ENCODE measurements at places on chromosomes 7 and 10.

GRCh38 chr7:19463581-19463980, 245.3 kb downstream of the POLR1F start:
- H3K27me3 ChIP-seq, result no peaks in the 10 kb centered on the region
- H3K27ac ChIP-seq, result no peak overlapping the region
- no peak for DNase-seq
- no peaks in the 10 kb centered on the region for H3K4me1 ChIP-seq

GRCh38 chr7:48337012-48337621, 165.9 kb downstream of the ABCA13 start:
- no peaks in the 10 kb centered on the region for H3K4me1 ChIP-seq
- H3K36me3 ChIP-seq, result peaks cover 4% of the 10 kb centered on the region
- H3K27ac ChIP-seq, result no peak overlapping the region
- no peaks in the 10 kb centered on the region for H3K27me3 ChIP-seq
- no peak overlapping the region for H3K4me3 ChIP-seq

DNA sequence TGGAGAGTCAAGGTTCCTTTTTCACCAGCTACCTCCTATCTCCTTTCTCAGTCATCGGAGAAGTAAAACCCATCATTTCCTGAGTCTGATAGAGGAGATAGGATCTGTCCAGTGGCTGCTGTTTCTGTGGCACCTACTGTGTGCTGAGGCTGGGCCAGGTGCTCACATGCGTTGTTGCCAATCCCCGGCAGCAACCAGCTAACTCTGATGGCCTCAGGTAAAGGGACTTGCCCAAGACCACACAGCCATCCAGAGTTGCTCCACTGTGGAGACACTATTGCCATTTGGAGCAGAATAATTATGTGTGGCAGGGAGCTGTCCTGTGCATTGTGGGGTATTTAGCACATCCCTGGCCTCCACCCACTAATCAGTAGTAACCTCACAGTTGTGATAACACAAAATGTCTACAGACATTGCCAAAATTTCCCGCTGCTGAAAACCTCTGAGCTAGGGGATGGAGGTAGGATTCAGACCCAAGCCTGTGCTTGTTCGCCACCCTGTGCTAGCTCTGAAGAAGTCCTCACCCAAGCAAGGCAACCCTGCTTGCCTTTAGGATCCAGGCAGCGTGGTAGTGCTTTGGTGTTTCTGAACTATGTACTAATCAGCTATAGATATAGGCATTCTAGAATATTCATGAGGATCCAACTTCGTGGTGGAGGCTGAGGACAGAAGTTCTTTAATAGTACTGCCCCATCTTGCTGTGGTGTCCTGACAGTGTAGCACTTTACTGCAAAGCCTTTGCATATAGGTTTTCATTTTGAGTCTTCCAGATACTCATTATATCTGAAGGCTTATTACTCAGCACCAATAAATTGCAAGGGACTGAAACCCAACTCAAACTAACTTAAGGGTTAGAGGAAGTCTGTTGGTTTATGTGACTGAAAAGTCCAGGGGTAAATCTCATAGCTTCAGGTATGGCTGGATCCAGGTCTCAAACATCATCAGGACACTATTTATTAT, 164.6 kb downstream of the GRK5 start:
- no peaks in the 10 kb centered on the region for H3K36me3 ChIP-seq
- H3K27ac ChIP-seq, result peak overlapping the region; percentile 74
- no peak for DNase-seq
- no peak overlapping the region for H3K4me3 ChIP-seq
- peaks cover 58% of the 10 kb centered on the region for H3K4me1 ChIP-seq

- DNase-seq, result no peak
- no peak overlapping the region for H3K27ac ChIP-seq
- no peak overlapping the region for H3K4me3 ChIP-seq
- no peaks in the 10 kb centered on the region for H3K36me3 ChIP-seq
- H3K4me1 ChIP-seq, result no peaks in the 10 kb centered on the region
- no peaks in the 10 kb centered on the region for H3K27me3 ChIP-seq
Observed at GRCh38 chr10:35940141-35941041, 298.3 kb upstream of the FZD8 start.

DNA sequence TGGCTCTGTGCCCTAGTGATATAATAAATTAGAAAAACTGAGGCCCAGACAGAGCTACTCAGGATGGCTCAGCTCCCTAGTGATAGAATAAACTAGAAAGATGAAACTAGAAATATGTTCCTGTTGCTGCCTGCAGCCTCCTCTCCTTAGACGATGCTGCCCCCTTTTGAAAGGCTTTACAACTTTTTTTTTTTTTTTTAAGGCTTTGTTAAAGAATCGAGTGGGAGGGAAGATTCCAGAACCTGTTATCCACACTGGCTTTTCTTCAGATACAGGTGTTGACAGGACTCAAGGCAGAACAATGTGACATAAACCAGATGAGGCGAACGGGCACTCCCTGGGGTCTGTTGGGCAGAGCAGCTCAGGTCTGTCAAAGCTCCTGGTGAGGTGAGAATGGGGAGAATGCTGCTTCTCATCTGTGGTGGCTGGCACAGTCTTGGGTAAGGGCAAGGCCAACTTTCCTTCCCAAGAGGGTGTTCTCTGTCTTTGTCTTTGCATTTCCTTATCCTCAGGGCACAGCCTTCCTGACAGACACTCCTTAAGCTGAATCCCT, 175.1 kb downstream of the COBL start:
- no peaks in the 10 kb centered on the region for H3K36me3 ChIP-seq
- H3K4me3 ChIP-seq, result no peak overlapping the region
- H3K27ac ChIP-seq, result no peak overlapping the region
- H3K27me3 ChIP-seq, result no peaks in the 10 kb centered on the region

DNA sequence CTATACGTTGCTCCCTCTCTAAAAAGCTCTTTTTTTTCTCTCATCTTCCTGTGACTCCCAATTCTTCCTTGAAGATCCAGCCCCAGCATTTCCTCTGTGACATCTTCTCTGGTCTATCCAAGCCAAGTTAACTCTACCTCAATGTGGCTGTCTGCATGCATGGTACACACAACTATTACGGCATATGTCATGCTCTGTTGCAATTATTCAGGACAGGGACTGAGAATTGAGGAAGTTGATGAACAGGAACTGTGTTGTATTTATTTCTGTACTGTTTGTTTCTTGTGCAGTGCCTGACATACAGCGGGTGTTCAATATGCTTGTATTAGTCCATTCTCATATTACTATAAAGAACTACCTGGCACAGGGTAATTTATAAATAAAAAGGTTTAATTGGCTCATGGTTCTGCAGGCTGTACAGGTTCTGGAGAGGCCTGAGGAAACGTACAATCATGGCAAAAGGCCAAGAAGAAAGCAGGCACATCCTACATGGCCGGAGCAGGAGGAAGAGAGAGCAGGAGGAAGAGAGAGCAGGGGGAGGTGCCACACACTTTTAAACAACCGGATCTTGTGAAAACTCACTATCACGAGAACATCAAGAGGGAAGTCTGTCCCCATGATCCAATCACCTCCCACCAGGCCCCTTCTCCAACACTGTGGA, 6.3 kb downstream of the TRPV5 start:
- H3K36me3 ChIP-seq, result no peaks in the 10 kb centered on the region
- no peak overlapping the region for H3K4me3 ChIP-seq
- peak overlapping the region; percentile 14 for H3K27ac ChIP-seq
- H3K27me3 ChIP-seq, result no peaks in the 10 kb centered on the region

- H3K36me3 ChIP-seq, result no peaks in the 10 kb centered on the region
- H3K4me1 ChIP-seq, result peaks cover 43% of the 10 kb centered on the region
- H3K27ac ChIP-seq, result peak overlapping the region; percentile 62
- H3K4me3 ChIP-seq, result no peak overlapping the region
- DNase-seq, result no peak
- no peaks in the 10 kb centered on the region for H3K27me3 ChIP-seq
Observed at GRCh38 chr10:79246606-79247275, 100.5 kb upstream of the PPIF start.

DNA sequence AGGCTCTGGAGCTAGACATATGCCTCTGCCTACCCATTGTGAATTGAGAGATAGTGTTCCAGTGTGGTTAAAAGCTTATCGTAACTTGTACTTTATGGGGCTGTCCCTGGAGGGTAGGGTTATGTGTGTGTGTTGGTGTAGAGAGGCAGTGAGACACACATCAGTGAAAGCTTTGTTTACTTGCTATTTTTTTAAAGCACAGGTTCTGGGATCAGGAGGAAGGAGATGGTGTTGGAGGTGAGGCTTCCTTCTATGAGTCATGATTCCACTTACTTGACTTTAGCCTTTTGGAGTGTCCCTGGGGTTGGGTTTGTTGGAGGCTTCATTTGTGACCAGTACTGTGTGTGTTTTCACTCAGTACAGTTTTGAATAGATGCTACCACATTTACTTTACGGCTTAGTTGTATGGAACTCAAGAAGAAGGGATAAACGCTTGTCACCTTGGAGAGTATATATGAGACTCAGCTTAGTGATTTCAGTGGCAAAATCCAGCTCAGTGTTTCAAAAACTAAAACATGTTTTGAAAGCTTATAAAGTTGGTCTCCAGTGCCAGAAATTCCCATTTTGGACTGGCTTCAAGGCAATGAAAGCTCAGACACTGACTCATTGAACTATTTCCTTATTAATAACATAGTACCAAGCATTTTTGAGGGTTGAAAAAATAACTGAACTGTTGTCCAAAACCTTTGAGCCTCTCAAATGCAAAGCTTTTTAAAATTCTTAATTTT, 106.2 kb downstream of the PLXDC2 start:
- no peaks in the 10 kb centered on the region for H3K27me3 ChIP-seq
- H3K4me1 ChIP-seq, result peaks cover 22% of the 10 kb centered on the region
- no peak for DNase-seq
- peak overlapping the region; percentile 11 for H3K27ac ChIP-seq
- no peak overlapping the region for H3K4me3 ChIP-seq

DNA sequence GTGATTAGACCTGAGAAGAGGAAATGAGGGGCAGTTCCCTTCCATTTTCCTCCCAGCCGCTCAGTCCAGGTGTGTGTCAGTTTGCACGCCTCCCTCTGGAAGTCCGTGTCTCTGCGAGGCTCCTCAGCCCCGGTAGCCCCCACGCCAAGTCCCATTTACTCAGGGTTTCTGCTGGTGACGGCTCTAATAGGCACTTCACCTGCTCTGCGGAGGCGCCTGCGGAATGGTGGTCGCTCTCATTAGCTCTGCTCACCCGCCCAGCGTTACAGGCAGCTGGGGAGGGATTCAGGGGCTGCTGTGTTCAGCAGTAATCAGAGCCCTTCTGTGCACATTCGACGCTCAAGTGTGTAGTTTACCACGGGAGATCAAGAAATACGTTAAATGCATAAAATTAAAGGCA, 179.9 kb downstream of the MGMT start:
- DNase-seq, result no peak
- H3K4me3 ChIP-seq, result no peak overlapping the region

DNA sequence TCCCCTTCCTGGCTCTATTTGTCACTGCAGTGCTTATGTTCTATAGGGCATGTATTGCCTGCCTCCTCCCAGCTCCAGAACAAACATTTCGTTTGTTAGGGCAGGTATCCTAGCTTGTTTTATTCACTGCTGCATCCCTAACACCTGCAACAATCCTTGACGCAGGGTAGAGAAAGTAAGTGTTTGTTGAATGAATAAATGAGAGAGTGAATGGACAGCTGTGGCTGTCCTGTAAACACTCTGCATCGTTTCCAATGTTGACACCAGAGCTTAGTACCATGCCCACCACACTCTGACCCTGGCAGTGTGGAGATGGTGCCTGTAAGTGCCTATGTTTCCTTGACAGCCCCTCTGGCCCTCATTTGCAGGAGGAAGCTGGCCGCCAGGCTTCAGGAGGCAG, 21.0 kb downstream of the MYH16 start:
- no peaks in the 10 kb centered on the region for H3K4me1 ChIP-seq
- H3K27me3 ChIP-seq, result no peaks in the 10 kb centered on the region
- no peak for DNase-seq
- H3K4me3 ChIP-seq, result no peak overlapping the region
- H3K36me3 ChIP-seq, result no peaks in the 10 kb centered on the region

DNA sequence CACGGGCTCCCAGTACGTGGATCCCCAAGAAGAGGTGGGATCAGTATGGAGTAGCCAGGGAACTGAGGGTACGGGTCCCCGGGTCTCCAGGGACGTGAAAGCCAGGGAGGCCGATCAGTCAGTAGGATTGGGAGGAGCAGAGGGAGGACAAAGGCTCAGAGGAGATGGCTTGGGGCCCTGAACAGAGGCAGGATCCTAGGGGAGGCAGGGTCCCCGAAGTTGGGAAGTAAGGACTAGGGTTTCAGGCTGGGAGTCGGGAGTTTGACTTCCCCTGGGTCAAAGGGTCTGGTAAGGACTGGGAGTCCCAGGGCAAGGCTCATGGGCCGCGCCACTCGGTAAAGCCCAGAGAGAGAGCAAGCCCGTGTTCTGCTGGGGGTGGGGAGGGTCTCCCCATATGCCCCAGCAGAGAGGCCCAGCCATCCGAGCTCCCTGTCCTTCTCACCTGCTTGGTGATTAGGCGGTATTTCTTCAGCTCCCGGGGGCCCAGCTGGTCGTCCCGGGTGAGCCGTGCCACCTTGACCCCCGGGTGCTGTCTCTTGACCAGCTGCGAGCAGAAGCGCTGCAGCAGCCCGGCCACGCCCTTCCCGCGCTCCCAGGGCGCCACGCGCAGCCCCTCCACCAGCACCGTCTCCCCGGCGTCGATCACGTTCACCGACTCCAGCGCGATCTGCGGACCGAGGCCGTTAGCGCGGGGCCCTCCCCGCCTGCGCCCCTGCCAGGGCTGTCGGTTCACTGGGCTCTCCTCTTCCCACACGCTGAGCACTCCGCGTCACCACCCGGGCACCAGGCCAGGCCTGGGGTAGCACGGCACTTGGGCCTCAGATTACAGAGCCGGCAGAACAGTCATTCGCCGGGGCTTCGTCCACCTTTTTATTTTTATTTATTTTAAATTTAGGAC, 7.0 kb downstream of the NAT16 start:
- no peak overlapping the region for H3K27ac ChIP-seq
- H3K4me3 ChIP-seq, result no peak overlapping the region
- no peaks in the 10 kb centered on the region for H3K36me3 ChIP-seq
- DNase-seq, result no peak
- peaks cover 100% of the 10 kb centered on the region for H3K27me3 ChIP-seq
- H3K4me1 ChIP-seq, result peaks cover 14% of the 10 kb centered on the region

DNA sequence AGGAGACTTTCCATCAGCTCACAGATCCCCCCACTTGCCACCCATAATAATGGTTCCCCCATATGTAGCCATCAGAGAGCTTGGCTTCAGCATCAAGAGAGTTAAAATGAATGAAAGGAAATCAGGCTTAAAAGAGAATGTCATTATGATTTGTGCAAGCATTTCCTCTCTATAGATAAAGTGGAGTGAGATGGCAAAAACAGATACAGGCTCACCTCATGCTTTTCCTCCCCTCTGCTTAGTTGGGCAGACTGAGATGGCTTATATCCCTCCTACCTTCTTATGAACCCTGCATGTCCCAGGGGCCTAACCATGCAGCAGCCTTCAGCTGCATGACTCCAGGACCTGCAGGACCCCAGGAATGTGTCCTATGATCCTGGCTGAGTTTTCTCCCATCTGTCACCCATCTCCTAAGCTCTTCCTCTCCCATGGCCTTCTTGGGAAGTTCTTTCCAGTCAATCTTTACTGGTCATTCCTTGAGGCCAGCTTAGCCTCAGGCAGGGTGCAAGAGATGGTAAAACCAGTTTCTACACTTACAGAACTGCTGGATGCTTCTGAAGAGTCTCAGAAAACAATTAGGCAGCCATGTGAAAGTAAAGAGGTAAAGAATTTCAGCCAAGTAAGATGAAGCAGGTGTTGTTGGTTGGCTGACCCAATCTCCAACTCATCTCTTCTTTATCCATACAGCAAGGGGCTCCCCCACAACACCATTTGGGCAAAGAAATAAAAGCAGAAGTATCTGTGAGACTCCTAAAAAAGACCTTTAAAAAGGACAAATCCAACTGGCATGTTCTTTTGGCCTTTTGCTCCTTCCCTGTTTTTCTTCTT, 159.7 kb downstream of the RTKN2 start:
- no peak overlapping the region for H3K4me3 ChIP-seq
- DNase-seq, result no peak
- H3K27ac ChIP-seq, result no peak overlapping the region
- H3K4me1 ChIP-seq, result peaks cover 26% of the 10 kb centered on the region
- H3K36me3 ChIP-seq, result no peaks in the 10 kb centered on the region

Data from left lung (tissue), 14 donors.